ENCODE measurements at places on chromosomes 2 and 18. TPM values are rescaled to one million over a fixed set of nuclear protein-coding genes. Genes with fewer than 3 reads are reported as not detected.

The HRH4 gene
- total RNA-seq: not detected

DNA sequence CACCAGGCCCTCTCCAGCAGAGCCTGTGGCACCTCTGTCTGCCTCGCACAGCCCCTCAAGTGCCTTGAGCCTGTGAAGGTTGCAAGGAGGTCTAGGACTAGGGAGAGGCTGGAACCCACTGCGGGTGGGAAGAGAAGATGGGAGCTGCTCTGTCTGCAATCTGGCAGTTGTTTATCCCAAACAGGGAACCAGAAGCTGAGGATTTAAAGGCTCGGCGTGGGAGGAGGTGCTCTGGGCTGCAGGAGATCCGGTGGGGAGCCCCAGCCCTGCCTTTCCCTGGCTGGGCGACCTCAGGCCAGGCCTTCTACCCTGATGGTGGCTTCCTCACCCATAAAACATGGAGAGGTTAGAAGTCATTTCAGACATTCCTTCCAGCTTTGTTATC, 174.1 kb downstream of the SMAD7 start:
- peaks cover 61% of the 10 kb centered on the region for H3K4me1 ChIP-seq
- no peaks in the 10 kb centered on the region for H3K27me3 ChIP-seq
- no peak for DNase-seq
- peak overlapping the region; percentile 57 for H3K27ac ChIP-seq
- H3K36me3 ChIP-seq: peaks cover 23% of the 10 kb centered on the region

DNA sequence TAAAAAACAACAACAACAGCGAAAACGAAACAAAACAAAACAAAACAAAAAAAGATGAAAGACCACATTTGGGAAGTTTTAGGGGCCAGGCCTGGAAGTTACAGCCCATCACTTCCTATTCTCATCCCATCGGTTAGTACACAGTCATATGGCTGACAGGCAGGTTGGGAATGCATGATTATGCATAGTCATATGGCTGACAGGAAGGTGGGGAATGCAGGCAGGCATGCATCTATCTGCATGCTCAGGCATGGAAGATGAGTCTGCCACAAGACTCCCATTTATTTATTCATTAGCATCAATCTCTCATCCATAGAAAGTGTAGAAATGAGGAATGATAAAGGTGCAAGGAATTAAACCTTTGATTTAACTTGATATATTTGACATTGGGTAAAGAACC, 325.3 kb upstream of the MEX3C start:
- no peak overlapping the region for H3K27ac ChIP-seq
- H3K36me3 ChIP-seq: no peaks in the 10 kb centered on the region
- peaks cover 9% of the 10 kb centered on the region for H3K27me3 ChIP-seq

DNA sequence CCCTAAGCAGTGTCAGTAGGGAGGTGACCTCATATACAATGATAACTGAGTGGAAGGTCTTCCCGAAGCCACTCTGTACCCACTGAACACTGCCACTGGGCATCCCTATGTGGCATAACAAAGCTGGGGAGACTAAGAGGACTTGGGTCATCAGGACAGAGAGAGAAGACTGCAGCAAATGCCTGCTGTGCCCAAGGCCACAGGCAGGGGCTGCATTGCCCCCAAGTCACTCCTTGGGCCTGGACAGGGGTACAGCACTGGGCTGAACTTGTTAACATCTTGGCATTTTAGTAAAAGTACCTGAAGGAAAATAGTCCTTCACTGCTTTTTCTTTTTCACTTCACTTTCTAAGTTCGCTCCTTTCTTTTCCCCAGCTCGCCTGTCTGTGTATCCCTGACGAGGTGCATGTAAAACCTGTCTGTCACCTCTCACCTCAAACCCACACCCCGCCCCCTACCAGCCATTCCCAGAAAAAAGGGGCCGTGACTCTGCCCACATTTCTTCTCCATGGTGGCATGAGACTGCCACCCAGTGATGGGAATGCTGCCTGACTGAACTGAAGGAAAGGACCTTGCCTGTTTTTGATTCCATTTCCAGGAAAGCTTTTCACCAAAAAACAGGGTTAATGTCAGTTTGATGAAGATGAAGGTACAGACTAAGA, 62.9 kb downstream of the MTHFD2 start:
- no peak overlapping the region for H3K4me3 ChIP-seq
- H3K36me3 ChIP-seq: no peaks in the 10 kb centered on the region
- no peak for DNase-seq
- H3K27ac ChIP-seq: peak overlapping the region; percentile 59
- peaks cover 4% of the 10 kb centered on the region for H3K4me1 ChIP-seq

DNA sequence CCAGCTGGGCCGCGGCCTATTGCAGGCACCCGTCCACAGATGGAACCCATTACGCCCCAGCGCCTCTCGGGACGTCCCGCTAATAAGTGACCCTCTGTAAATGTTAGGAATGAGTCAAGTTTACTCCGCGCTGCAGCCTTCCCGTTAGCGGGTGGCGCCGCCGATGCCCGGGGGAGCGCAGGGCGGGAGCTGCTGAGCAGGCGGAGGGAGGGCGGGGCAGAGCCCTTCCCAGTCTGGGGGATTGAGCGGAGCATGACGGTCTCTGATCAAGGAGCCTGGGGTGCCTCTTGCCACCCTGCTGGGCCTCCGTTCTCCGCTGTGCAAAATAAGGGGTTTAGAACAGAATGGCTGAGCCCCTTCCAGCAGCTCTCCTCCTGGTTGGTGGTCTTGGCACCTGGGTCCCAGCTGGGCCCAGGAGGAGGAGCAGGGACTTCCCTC, 10.5 kb downstream of the CROCC2 start:
- H3K4me1 ChIP-seq: peaks cover 18% of the 10 kb centered on the region
- DNase-seq: no peak
- no peak overlapping the region for H3K27ac ChIP-seq
- H3K27me3 ChIP-seq: peaks cover 7% of the 10 kb centered on the region

The CDK5R2 gene
- total RNA-seq: not detected

GRCh38 chr18:33560686-33561370, 17.2 kb upstream of the ASXL3 start:
- no peaks in the 10 kb centered on the region for H3K36me3 ChIP-seq
- peaks cover 2% of the 10 kb centered on the region for H3K4me1 ChIP-seq
- no peak overlapping the region for H3K27ac ChIP-seq
- DNase-seq: no peak

DNA sequence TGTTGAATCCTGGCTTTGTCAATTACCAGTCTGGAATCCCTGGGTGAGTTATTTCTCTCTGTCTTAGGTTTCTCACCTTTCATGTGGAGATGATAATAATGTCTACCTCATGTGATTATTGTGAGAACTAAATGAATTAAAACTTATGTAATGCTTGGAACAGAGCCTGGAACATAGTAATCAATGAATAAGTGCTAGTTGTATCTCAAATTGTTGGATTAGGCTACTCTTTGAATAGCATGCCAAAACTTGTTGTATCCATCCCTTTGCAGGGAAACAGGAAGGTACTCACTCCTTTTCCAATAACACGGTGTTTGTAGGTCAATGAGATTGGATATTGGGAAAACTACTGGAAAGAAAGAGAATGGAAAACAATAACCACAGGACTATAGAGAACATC, 796.6 kb upstream of the ZEB2 start:
- no peaks in the 10 kb centered on the region for H3K27me3 ChIP-seq
- no peak overlapping the region for H3K27ac ChIP-seq
- H3K36me3 ChIP-seq: peaks cover 2% of the 10 kb centered on the region
- no peak overlapping the region for H3K4me3 ChIP-seq

- H3K4me1 ChIP-seq: no peaks in the 10 kb centered on the region
- no peak overlapping the region for H3K27ac ChIP-seq
- H3K4me3 ChIP-seq: no peak overlapping the region
- no peaks in the 10 kb centered on the region for H3K36me3 ChIP-seq
- DNase-seq: no peak
These were observed 13.3 kb downstream of the ARHGAP25 start for GRCh38 chr2:68747900-68748299.

- no peak for DNase-seq
- no peak overlapping the region for H3K4me3 ChIP-seq
- no peak overlapping the region for H3K27ac ChIP-seq
These were observed 335.2 kb downstream of the LRATD1 start for GRCh38 chr2:14967729-14968128.

DNA sequence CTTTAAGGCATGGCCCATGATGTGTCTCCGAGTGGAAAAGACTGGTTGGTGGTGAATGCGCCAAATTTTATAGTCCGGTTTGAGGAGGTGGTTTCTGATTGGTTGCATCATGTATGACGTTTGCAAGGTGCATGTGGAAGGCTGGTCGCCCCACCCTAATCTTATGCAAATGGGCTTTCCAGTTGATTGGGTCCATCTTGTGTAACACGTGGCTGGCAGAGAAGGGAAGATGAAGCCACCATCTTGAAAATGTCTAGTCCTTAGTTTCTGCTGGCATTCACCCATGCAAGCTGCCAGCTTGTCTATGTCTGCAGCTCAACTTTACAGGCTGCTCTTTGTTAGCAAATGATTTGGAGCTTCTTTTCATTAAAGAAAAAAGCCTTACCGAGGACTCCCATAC, 132.2 kb downstream of the PIK3C3 start:
- H3K4me3 ChIP-seq: no peak overlapping the region
- H3K4me1 ChIP-seq: no peaks in the 10 kb centered on the region
- H3K27ac ChIP-seq: no peak overlapping the region
- no peaks in the 10 kb centered on the region for H3K27me3 ChIP-seq

GRCh38 chr2:225458431-225459117, 59.1 kb downstream of the NYAP2 start:
- H3K36me3 ChIP-seq: no peaks in the 10 kb centered on the region
- no peaks in the 10 kb centered on the region for H3K27me3 ChIP-seq
- H3K27ac ChIP-seq: no peak overlapping the region
- H3K4me1 ChIP-seq: peaks cover 27% of the 10 kb centered on the region
- H3K4me3 ChIP-seq: no peak overlapping the region

GRCh38 chr2:43265421-43265820, 39.0 kb upstream of the ZFP36L2 start:
- H3K4me3 ChIP-seq: peak overlapping the region; percentile 44
- H3K27me3 ChIP-seq: no peaks in the 10 kb centered on the region
- peak overlapping the region; percentile 86 for H3K27ac ChIP-seq

DNA sequence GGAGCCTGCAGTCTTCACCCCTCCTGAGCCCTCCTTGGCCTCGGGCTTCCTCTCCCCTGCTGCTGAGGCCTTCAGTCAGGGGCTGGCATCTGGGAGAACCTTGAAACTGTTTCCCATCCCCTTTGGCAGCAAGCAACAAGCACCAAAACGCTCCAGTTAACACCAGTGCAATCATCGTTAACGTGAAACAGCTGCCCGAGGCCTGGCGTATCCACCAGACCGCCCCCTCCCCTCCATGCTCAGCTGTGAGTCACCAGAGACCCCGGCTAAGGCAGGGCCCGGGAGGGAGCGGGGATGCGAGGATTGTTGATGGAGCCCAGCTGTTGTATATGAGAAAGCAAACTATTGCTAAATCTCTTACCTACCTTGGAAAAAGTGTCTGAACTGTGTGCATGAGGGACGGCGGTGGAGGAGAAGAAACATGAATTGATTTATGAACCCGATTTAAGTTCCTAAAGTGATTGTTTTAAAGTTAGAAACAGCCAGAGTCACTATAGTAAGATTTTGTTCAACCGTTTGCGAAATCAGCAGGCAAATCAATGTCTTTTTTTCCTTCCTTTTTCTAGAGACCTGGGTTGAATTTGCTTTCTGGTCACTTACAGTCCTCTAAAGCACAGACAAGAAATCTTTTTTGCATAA, 5.2 kb downstream of the ZFP36L2 start:
- no peaks in the 10 kb centered on the region for H3K27me3 ChIP-seq
- H3K4me3 ChIP-seq: peak overlapping the region; percentile 79
- H3K36me3 ChIP-seq: peaks cover 16% of the 10 kb centered on the region
- peak; percentile 92 for DNase-seq

The KCNE4 gene
- total RNA-seq: 22.3 TPM

The TAF1B gene
- total RNA-seq: 15.6 TPM

GRCh38 chr2:157359628-157360027, 34.0 kb upstream of the ERMN start:
- peaks cover 3% of the 10 kb centered on the region for H3K36me3 ChIP-seq
- peaks cover 6% of the 10 kb centered on the region for H3K27me3 ChIP-seq
- peaks cover 13% of the 10 kb centered on the region for H3K4me1 ChIP-seq
- no peak for DNase-seq
- no peak overlapping the region for H3K4me3 ChIP-seq

DNA sequence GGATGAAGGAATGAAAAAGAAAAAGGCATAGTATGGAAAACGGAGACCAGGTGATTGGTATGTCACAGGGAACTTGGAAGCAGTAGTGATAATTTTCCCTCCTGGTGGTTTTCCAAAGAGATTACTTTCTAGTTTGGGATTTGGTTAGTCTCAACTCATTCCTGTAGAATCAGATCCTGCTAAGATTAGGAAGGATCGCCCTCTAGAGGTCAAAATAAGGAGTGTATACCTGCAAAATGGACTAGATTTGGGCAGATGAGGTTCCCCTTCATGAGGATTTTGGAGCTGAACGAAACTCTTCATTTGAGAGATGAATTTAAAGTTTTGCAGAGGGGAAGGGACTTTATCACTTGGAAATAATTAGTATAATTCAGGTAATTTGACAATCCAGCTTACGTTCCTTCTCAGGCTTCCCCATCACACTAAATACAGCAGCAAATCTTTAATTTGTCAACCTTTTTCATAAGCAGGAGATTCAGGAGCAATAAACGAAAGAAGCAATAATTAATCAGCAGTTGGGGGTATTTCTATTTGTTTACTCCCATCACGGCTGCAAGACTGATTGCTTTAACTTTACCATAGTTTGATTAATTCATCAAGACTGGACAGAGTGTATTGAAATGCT, 65.2 kb downstream of the CCDC195 start:
- peaks cover 1% of the 10 kb centered on the region for H3K27me3 ChIP-seq
- H3K36me3 ChIP-seq: no peaks in the 10 kb centered on the region
- H3K4me3 ChIP-seq: no peak overlapping the region
- no peak for DNase-seq

DNA sequence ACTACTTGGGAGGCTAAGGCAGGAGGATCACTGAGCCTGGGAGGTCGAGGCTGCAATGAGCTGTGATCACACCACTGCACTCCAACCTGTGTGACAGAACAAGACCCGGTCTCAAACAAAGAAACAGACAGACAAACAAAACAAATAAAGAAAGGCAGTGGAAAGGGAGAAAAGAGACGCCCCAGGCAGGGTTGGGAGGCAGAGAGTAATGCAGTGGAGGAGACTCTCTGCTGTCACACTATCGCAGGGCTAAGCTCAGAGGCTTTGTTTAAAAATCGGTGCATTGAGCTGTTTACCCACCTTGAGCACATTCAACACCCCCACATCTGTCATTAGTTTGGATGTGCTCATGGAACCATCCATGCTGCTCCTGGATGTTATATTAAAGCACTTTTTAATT, 84.2 kb upstream of the RMP24 start:
- H3K27ac ChIP-seq: no peak overlapping the region
- no peaks in the 10 kb centered on the region for H3K36me3 ChIP-seq
- peaks cover 36% of the 10 kb centered on the region for H3K27me3 ChIP-seq
- no peak for DNase-seq
